ENCODE measurements at places on chromosomes 7 and 10.

DNA sequence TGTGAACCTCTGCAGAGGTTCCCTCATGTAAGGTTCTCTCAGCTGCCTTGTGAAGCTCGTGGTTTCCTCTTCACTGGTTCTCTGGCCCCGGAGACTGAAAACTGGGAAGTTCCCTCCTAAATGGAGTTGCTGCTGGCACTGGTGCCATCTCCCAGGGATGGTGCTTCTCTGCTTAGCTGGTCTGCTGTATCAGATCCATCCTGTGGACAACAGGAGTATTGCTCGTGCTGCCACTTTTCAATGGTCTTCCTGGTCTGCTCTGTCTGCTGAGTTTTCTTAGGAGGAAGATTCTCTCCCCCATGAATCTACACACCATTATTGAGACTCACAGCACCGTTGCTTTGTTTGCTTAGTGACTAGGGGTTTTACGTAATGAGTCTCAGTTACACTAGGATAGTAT is 247.8 kb downstream of the OTUD1 start:
- no peak for DNase-seq

- no peak for DNase-seq
Observed at GRCh38 chr10:129950676-129951075, 13.4 kb downstream of the EBF3 start.

GRCh38 chr7:99828811-99829210 is 998 bp downstream of the CYP3A43 start:
- DNase-seq = no peak

DNA sequence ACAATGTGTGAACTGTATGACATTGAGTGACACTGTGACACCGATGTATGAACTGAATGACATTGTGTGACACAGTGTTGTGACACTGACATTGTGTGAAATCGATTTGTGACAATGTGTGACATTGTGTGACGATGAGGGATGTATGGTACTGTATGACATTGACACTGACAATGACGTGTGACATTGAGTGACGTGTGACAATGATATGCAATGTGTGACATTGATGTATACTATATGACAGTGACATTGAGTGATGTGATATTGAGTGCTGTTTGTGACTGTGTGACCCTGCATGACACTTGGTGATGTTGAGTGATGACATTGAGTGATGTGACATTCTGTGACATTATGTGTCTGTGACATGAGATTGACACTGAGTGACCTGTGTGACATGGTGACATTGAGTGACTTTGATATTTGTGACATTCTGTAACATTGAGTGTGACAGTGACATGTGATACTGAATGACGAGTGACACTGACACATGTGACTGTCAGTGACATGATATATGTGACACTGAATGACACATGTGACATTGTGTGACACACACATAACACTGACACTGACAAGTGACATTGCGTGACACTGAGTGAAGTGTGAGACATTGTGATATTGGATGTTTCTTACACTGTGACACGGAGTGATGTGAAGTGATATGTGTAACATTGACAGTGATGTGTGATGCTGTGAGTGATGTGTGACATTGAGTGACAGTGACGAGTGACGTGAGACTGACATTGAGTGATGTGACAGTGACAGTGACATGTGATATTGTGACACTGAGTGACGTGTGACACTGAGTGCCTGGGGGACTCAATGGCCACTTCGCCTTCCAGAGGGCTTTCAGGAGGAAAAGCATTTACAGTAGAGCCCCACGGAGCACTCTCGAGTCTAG is 167.5 kb downstream of the PRKAG2 start:
- DNase-seq = no peak

GRCh38 chr7:26843705-26844104 is 20.7 kb downstream of the SKAP2 start:
- DNase-seq = no peak

- no peak for DNase-seq
Observed at GRCh38 chr7:116952635-116953371, 498 bp upstream of the ST7 start.

DNA sequence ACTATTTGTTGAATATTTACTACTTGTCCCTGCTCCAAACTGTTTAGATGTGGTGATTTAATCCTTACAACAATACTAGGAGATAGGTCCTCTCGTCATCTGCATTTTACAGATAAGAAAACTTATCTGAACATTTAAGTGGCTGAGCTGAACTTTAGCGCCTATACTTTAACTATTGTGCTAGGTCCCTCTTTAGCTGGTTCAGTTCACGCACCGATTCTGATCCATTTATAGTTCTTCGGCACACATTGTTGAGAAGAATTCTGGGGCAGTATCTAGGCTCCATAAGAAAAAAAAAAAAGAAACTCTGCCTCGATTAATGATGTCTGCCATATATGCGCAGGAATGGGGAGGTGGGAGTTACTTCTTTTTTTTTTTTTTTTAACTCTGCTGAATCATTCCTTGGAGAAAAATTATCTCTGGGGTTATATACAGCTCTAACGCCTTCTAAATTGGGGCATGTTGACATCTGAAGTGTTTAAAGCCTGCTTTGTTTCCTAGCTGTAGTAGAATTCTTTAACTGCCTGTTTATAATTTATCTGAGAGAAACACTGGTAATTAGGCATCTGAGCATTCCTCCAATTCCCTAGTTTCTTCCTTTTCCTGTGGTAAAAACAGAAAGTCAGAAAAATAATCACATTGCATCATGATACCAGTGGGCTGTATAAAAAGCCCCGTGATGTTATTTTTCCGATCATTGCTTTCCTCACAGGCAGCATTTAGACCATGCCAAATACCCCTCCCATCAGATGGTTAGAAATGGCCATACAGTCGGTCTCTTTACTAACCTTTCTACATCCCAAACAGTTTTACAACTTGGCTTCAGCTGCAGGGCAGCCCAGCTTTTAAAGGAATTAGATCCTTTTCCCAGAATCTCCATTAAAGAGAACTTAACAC is 98.5 kb upstream of the KDM7A start:
- DNase-seq = no peak

DNA sequence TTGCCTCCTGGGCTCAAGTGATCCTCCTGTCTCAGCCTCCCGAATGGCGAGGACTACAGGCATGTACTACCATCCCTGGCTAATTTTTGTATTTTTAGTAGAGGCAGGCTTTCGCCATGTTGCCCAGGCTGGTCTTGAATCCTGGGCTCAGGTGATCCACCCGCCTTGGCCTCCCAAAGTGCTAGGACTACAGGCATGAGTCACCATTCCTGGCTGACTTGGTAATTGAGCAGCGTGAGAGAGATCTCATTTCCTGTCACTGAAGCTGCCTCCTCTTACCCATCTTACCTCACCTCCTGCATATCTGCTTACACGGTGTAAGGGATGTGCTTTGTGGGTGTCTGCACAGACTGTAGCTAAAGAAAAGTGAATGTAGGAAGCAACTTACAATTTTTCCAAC is 9.7 kb downstream of the IFIT3 start:
- DNase-seq = no peak

- DNase-seq = no peak
Observed at GRCh38 chr10:34185998-34186397, 629.1 kb downstream of the PARD3 start.

- no peak for DNase-seq
Observed at GRCh38 chr7:100342765-100343164, 15.2 kb upstream of the PILRB start.

DNA sequence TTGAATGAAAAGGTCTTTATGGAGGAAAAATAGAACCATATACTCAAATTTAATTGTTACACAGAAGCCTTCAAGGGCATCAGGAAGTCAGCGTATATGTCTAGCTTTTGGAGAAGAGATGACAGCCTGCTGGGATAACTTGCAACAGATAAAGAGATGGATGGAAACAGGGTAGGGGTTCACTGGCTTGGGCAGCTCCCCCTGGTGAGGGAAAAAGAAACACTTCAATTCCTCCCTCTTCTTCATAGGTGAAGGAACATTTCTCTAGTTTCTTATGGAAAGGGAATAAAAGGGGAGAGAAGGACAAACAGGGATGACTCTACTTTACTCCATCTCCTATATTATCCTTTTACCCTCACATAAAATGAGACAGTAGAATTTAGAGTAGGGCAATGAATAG is 635.7 kb downstream of the PHTF2 start:
- DNase-seq = no peak

DNA sequence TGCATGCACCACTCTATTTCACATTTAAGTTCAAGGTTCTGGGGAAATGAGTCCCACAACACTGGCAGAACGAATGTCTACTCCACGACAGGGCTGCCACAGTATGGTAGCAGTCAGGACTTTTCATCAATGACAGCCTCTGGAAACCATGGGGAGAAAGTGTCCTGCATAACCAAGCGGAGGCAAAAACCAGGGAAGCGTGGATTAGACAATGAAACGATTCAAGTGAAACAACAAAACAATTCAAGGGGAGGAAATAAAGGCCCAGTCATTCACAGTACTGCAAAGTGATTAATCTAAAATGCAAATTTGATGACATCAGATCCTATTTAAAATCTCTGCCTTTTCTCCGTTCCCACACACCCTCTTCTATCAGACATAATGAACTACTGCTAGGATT is 168.2 kb downstream of the DPY19L1 start:
- no peak for DNase-seq
